ENCODE measurements at places on chromosomes 5 and 9.

GRCh38 chr5:132779961-132780360, 2.9 kb upstream of the SEPTIN8 start:
- no peak for DNase-seq

DNA sequence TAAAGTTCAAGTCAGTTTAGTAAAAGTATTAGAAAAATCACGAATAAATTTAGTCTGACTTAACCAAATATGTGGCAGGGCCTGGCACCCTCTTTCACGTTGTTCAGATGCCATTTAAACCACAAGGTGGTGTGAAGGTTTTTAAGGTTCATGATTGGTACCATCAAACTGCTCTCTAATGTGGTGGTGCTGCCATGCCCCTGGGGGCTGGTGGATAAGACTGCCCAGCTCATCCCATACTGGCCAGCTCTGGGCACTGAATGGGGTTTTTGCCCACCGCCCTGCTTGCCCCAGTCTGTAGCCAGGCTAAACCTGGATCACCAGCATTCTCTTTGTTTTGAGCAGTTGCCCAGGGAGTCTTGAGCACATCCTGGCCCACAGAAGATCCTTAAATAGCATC, 159.3 kb downstream of the GABBR2 start:
- no peak for DNase-seq

- DNase-seq: no peak
These were observed 20.1 kb upstream of the LTC4S start for GRCh38 chr5:179773686-179774040.

DNA sequence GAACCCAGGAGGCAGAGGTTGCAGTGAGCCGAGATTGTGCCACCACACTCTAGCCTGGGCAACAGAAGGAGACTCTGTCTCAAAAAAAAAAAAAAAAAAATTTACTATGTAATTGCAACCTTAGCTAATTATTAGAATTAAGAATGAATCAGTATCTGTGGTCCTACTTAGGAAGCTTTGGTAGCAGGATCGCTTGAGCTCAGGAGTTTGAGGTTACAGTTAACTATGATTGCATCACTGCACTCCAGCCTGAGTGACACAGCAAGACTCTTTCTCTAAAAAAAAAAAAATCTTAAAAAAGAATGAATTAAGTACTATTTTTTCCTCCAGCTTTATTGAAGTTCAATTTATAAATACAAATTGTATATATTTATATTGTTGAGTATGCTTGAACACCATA, 16.7 kb downstream of the NDUFAF2 start:
- no peak for DNase-seq

DNA sequence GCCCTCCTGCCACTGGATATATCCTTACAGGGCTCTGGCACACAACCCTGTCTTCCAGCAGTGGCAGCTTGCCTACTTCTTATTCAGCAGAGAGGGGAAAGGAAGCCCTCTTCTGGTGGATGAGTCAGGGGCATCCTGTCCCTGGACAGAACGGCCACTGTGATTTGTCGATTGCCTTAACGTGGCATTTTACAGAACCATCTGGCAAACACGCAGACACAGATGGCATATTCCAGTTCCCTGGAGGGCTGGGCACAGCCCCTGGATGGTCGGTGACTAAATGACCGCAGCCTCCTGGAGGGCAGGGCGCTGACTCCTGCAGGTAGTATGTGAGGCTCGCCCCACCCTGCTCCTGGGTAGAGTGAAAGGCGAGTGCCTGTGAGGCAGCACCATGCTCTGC, 62.1 kb downstream of the DCP2 start:
- DNase-seq: no peak

DNA sequence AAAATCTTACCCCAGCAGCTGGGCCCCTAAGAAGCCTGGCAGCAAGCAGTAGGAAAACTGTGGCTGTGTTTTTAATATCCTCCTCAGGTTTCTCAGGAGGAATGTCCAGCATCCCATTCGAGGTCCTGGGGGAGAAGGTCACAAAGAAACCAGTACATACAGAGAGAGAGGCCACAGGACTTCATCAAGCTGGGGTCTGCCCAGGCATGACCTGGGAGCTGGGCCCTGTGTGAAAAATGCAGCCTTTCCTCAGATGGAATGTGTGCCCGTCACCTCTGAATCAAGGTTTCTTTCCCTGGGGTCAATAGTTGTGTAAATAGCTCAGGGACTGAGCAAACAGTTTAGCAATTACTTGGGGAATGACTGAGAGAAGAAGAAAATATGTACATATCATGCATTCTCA, 33.9 kb upstream of the RAD23B start:
- DNase-seq: no peak

GRCh38 chr5:170562875-170563228, 59.0 kb downstream of the KCNIP1 start:
- DNase-seq: no peak

GRCh38 chr9:135851748-135852147, 55.6 kb downstream of the CAMSAP1 start:
- no peak for DNase-seq

GRCh38 chr5:58183078-58183785, 276.7 kb downstream of the PLK2 start:
- DNase-seq: no peak

GRCh38 chr9:11204521-11204920, 591.7 kb upstream of the PTPRD start:
- no peak for DNase-seq

DNA sequence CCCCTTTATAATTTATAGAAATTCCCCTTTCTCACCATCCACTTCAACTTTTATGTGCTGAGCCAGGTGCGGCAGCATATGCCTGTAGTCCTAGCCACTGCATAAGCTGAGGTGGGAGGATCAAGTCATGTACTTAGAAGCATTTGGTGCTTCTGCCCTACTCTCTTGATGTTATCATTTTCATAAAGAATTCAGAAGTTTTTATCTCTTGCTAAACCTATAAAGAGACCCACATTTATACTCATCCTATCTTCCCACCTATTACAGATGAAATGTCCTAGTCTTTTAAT, 18.5 kb downstream of the HMMR start:
- no peak for DNase-seq

DNA sequence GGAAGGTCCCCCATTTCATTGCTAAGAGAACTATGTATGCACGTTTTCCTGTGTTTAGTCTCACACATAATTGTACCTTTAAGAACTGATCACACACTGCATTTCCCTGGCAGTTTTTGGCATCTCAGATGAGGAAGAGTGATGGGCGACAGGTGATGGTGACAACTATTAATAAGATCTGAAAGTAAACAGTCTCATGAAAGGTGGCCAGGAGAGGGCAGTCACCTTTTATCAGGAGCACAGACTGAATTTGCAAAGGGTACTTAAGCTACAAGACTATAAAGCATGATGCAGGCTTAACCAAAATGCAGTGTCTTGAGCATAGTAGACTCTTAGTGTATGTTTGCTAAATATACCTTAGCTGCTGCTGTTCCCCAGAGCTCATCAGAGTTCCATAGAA, 91.5 kb downstream of the GHR start:
- DNase-seq: no peak

- no peak for DNase-seq
These were observed at the start of gene LPAR1 for GRCh38 chr9:111038331-111039230. Gene LPAR1 (minus strand): TSS chr9:111038470. CDS start chr9:110972117, 66,353 bp downstream.

- DNase-seq: no peak
These were observed 40.4 kb upstream of the UNC5A start for GRCh38 chr5:176769911-176770310.

GRCh38 chr9:109249615-109250014, 71.2 kb downstream of the EPB41L4B start:
- no peak for DNase-seq

- no peak for DNase-seq
These were observed 46.3 kb upstream of the TBC1D9B start for GRCh38 chr5:179953987-179954386.

GRCh38 chr5:178227138-178227659, 5.4 kb downstream of the PHYKPL start:
- no peak for DNase-seq

DNA sequence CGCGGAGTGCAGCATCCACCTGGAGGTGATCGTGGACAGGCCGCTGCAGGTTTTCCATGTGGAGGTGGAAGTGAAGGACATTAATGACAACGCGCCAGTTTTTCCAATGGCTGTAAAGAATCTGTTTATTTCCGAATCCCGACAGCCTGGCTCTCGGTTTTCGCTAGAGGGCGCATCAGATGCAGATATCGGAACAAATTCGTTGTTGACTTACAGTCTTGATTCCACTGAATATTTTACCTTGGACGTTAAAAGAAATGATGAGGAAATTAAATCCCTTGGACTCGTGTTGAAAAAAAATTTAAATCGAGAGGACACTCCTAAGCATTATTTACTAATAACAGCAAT, 611 bp downstream of the PCDHA3 start:
- DNase-seq: no peak

- no peak for DNase-seq
These were observed 550 bp upstream of the CKMT2 start for GRCh38 chr5:81232464-81233079.

DNA sequence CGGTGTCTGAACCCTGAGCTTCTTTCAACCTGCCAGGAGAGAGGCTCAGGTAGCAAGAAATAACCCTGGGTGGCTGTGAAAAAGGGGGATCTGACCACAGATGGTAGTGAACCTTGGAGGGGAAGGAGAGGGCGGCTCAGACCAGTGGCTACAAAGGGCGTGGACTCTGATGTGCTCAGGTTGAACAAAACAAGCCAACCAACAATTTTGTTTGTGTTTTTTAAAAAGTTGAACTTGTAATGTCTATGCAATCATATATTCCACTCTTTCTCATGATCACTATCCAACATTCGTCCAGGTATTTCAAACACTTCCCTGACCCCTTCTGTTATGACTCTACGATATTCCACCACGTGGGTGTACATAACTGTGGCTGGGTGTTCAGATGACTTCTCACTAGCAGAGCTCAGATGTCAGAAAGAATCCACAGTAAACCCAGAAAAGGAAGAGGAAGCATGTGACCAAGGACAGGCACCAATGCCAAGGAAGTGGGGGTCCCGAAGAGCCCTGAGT, 20.0 kb downstream of the PTPN3 start:
- DNase-seq: no peak

DNA sequence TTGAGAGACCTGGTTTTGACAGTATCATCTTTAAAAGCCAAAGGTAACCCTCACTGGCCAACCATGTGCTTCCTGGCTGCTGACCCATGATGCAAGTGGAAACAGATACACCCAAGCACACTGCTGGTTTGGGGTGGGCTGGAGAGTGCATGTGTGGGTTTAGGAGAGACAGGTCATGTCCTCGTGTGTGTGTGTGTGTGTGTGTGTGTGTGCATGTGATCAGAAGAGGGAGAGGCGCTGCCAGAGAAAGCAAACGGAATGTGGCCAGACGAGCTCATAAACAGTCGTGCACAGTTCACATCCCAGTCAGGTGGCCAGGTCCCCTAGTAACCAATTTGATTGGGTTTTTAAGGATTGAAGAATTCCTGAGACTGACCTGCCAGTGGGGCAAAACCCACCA, 112.8 kb upstream of the ICE1 start:
- no peak for DNase-seq

- no peak for DNase-seq
These were observed 96.5 kb downstream of the EHMT1 start for GRCh38 chr9:137715321-137715720.

DNA sequence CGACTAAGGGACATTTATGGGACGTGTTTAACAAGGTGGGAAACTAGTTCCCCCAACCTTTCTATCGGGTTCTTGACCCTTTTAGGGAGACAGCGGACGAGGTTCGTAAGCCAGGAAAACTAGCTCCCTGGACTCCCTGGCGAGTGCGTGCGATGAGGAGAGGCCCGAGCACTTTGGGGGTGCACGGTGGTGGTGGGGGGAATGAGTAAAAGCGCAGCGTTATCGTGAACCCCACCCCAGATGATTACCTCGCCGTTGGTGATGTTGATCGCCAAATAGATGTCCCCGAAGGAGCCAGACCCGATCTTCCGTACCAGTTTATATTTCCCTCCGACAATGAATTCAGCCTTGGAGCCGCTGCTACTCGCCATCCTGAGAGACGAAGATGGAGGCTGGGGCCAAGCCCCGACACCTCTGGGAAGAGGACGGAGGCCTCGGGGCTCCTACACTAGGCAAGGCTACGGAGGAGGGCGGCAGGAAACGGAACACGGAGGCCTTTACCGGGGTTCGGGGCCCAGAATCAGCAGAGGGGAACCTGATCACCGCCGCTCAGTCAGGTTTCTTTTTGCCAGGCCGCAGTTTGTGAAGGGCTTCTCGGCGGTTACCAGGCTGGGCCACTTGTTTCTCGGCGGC, 529 bp downstream of the CSNK1A1 start:
- DNase-seq: no peak

GRCh38 chr5:131536211-131536826, 98.7 kb downstream of the RAPGEF6 start:
- no peak for DNase-seq

- DNase-seq: no peak
These were observed 5.8 kb upstream of the RAB14 start for GRCh38 chr9:121207371-121207940.

DNA sequence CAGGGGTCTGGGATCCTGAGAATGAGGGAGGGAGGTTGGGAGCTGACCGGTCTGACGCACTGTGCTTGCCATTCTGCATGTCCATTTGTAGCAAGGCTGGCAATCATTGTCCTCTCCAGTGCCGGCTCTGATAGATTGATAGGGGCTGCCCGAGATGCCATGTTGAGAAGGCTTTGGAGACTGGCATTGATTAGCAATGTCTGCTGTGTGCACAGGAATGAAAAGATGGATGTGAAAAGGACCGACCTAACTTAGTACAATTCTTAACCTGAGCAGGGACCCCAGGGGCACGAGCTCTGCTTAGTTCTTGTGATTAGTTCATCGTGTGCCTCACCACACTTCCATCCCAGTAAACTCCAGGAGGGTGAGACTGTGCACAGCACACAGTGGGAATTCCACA, 17.0 kb downstream of the NEK6 start:
- DNase-seq: no peak

GRCh38 chr5:172370648-172371545, 83.4 kb downstream of the SH3PXD2B start:
- no peak for DNase-seq

DNA sequence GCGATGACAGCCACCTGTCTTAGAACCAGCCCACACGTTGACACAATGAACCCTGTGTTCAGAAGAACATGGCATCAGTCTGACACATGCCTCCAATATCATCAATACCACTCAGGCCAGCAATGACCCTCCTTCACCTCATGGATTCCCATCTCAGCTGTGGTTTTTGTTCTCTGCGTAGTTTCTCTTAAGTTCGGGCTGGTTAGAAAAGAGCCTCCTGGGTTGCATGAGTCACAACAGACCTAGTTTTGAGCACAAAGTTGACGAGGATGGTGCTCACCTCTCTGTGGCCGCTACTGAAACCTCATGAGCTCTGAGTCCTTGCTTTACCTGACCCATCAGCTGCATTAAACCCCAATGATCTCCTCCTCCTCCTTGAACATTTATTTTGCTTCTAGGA, 299.9 kb downstream of the SPOCK1 start:
- no peak for DNase-seq
